Hepatocyte (in vitro differentiated cells): ENCODE measurements at places on chromosomes 1 and 21. TPM values are rescaled to one million over a fixed set of nuclear protein-coding genes. Genes with fewer than 3 reads are reported as not detected.
A peak's percentile ranks its signal among the peaks of the same experiment; 100 is the strongest.

The CTTNBP2NL gene
- 16.4 and 18.1 TPM in 2 replicates for total RNA-seq

DNA sequence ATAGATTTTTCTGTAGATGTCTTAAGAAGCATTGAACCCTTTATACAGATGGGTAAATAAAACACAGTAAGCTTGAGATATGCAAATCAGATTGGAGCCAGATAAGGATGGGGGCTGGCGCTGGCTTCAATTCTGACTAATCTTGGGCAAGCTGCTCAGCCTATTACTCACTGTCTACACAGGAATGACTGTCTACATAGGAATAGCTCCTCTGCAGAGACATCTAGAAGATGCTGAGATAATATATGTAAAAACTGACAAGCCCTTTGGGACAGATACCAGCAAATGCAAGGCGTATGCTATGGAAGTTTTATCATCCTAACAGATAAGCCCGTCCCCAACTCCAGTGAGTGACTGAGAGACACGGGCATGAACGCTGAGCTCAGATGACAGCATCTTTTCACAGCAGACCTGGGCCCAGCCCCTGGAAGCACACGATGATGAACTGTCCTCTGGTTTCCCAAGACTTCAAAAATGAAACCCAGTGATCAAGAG lies 1.7 kb downstream of the CLDN14 start:
- H3K27ac ChIP-seq: no peak overlapping the region
- DNase-seq: peak; percentile 29
- no peaks in the 10 kb centered on the region for H3K36me3 ChIP-seq
- H3K4me3 ChIP-seq: no peak overlapping the region
- no peaks in the 10 kb centered on the region for H3K4me1 ChIP-seq
- H3K27me3 ChIP-seq: no peaks in the 10 kb centered on the region

DNA sequence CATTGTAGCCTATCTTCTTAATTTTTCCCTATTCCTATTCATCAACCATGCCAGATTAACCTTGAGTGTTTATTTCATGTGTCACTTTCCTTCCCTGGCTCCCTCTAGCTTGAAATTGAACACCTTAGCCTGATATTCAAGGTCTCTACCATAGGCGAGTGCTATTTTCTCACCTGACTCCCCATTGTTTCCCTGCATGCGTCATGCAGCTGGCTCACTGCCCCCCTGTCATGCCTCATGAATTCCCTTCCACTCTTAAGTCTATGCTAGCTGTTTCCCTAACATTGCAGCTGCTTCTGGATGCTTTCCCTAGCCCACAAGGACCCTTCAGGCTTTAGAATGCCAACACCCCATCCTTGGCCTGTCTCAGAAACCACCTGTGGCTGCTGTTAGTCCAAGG lies 56.7 kb upstream of the CD1D start:
- DNase-seq: no peak
- H3K4me3 ChIP-seq: no peak overlapping the region
- H3K4me1 ChIP-seq: no peaks in the 10 kb centered on the region
- H3K27ac ChIP-seq: no peak overlapping the region

DNA sequence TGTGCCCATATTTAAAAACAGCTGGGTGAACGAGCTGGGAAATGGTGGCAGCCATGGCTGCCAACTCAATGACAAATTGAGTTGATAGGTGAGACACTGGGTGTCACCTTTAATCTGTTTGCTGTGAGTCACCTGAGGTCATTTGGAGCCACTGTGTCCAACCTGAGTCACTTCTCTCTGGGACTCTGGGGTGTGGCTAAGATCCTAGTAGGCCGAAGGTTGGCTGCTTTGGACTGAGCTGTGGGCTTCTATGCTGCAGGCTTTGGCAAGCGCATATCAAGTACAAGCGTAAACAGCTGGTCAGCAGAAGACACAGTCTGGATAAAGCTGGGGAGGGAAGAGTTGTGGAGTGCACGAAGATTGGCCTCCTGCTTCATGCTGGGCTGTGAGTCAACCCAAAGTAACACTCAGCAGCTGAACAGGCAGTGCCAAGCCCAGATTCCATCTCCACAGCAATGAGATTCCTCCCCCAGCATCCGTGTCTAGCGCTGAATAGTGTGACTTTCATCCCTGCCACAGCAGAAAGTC lies 24.0 kb downstream of the TEX35 start:
- no peaks in the 10 kb centered on the region for H3K27me3 ChIP-seq
- H3K4me1 ChIP-seq: peaks cover 30% of the 10 kb centered on the region
- H3K27ac ChIP-seq: peak overlapping the region; percentile 95
- DNase-seq: peak; percentile 86
- no peak overlapping the region for H3K4me3 ChIP-seq
- H3K36me3 ChIP-seq: no peaks in the 10 kb centered on the region
